Neural crest cell (in vitro differentiated cells): ENCODE measurements at places on chromosomes 5 and 9. TPM values are rescaled to one million over a fixed set of nuclear protein-coding genes. Genes with fewer than 3 reads are reported as not detected.

PHF24 gene
- total RNA-seq = 0.63 and 1.2 TPM in 2 replicates

COL15A1 gene
- total RNA-seq = 0.18 and 0.33 TPM in 2 replicates

WNT8A gene
- total RNA-seq = not detected in 2 replicates

FOXD4L3 gene
- total RNA-seq = not detected in 2 replicates

ANKRD31 gene
- total RNA-seq = 0.39 and 0.51 TPM in 2 replicates

FANCG gene
- total RNA-seq = 115 and 126 TPM in 2 replicates

DNA sequence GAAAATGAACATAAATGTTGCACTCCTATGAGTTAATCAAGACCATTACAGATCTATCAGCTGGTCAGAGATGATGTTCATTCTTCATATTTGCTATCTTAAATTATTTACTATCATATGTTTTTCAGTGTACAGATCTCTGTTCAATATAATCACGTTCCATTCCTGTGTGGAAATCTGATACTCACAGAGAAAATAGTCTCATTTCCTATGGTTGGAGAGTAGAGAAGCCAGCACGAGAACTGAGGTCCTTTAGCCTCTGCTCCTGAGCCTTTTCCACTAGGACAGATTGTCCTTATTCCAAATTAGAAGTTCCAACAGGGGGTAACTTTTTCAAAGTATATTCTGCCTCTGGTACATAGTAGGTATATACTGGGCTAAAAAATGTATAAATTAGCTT lies 29.2 kb downstream of the UGCG start:
- DNase-seq = no peak

- no peak for DNase-seq
Measured at GRCh38 chr5:138849439-138849838, 25.7 kb downstream of the LRRTM2 start.

DNA sequence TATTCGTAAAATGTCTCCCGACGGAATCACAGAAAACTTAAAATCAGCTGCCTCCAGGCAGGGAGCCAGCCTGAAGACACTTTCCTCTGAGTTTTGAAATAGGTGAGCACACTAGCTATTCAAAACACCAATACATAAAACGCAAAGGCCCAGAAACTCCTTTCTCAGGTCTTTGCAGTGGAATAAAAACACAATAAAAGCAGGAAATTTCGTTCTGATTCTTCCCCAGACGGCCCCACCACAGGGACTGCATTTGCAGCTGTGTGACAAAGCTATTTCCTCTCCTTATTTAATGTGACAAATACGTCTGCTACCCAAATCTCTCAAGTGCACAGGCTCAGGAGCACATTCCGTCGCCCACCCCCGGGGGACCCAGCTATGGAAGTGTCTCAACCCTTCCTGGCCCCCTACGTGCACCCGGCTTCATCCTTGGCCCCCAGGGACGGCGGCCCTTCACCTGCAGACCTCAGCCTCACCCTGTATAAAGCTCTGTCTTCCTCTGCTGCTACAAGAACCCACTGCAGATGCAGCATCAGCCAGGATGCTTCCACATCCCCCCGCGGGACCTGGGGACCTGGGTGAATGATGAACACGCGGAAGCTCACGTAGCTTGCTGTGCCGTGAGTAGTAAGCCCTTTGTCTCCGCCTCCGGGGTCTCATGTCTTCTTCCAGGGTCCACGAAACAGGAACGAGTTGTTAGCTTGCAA lies 24.9 kb downstream of the AHRR start:
- no peak for DNase-seq

DNA sequence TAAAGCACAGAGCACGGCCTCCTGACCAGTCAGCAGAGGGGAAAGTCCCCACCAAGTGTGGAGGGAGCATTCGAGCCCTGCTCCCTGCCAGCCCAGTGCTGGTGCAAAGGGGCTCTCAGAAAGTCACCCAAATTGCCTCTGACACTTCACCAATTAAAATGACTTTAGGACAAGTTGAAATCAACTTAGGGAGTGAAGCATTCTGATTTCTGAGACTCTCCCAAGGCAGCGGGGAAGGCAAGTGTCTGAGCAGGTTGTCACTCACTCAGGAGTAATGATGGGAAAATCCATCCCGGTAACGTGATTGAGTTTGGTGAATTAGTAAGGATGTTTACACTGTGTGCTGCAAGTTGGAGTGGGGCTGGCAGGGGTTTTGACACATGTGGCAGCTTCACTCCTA lies 73.7 kb downstream of the PCDH1 start:
- no peak for DNase-seq

DNA sequence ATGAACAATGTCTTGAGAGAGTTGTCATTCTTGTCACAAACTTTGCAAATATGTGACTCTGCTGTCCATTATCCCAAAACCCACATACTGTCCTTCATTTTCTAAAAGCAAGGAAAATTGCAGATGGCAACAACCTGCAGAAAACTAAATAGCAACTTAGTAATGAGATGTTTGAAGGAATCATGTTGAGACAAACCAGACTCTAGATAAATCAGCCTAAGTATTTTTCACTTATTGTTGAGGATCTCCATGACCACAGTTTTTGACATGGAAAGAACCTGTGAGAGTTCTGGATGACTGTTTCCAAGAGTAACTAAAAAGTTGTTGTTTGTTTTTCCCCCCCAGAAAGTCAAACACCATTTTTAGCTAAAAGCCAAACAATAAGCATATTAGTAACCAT lies 535.2 kb upstream of the ZNF608 start:
- no peak for DNase-seq

- no peak for DNase-seq
Measured at GRCh38 chr9:5447337-5447736, 3.0 kb upstream of the CD274 start.
